ENCODE measurements at places on chromosomes 11 and 22.

GRCh38 chr11:43576320-43576802, 104.2 kb upstream of the HSD17B12 start:
- peak; percentile 24 for DNase-seq

DNA sequence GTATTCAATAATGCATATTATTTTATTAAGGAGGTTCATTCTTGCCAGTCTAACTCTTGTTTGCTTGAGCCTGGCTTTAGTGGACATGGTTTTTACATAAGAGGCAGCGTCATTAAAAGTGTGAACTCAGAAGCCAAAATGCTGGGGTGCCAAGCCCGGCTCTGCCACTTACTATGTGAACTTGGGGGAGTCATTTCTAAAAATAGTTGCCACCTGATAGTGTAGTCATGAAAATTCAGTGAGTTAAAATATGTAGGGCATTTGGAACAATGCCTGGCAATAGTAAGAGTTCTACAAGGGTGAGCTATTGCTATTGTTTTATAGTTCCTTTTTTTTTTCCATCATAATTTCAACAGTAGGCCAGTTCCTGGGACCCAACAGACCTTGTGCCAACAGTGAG, 49.9 kb downstream of the TENM4 start:
- DNase-seq = no peak

- DNase-seq = no peak
Observed at GRCh38 chr11:72712841-72713240, 38.6 kb upstream of the PDE2A start.

- no peak for DNase-seq
Observed at GRCh38 chr22:18114495-18114894, 3.9 kb downstream of the TUBA8 start.

DNA sequence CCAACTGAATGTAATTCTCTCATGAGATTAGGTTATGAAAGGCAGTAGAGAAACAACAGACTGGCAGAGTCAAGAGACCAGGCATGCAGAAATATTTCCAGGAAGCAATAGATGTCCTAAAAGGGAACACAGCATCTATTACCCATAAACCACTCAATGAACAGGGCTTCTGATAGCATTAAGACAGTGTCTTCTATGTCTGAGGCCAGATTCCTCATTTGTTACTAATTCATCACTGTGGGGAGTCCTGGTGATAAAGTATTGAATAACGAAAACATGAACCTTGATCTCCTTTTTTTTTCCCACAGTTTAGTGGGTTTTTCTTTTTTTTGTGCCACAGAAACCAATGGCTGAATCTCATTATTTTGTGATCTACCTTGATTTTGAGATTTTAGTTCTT, 339.0 kb downstream of the METTL15 start:
- DNase-seq = peak; percentile 35

DNA sequence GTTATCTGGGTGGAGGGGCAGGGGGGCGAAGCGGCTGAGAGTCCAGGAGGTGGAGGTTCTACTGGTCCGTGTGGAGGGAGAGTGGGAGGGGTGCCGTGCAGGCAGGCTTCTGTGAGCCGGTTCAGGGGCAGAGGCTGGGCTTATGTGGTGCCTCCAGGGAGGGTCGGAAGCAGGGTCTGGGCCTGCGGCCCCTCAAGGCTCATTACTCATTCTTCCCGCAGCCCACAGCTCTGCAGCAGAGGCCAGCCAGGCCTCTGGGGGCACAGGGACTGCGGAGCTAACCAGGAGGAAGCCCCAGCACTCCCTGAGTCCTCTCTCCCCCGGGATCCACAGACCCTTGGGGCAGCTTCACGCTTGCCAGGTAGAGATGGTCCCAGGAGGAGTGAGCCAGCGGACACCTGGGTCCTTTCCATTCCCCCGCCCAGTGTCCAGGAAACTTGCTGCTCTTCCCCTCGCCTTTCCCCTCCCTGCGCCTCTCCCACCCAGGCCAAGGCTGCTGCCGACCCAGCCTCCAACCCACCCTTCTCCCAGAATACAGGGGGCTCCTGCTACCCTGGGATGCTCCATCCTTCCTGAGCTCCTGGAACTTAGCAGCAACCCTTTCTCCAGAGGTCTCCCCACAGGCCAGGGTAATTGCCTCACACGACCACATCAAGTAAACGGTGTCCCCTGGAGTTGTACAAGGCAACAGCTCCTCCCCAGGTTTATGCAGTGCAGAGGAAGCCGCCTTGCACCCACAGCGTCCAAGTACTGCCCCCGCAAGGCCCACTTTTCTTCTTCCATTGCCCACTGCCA, 6.3 kb downstream of the NRXN2 start:
- no peak for DNase-seq

- peak; percentile 53 for DNase-seq
Observed at GRCh38 chr11:47489395-47489755, 40.4 kb upstream of the RAPSN start.

GRCh38 chr22:46528121-46528610, 9.3 kb downstream of the CELSR1 start:
- no peak for DNase-seq

DNA sequence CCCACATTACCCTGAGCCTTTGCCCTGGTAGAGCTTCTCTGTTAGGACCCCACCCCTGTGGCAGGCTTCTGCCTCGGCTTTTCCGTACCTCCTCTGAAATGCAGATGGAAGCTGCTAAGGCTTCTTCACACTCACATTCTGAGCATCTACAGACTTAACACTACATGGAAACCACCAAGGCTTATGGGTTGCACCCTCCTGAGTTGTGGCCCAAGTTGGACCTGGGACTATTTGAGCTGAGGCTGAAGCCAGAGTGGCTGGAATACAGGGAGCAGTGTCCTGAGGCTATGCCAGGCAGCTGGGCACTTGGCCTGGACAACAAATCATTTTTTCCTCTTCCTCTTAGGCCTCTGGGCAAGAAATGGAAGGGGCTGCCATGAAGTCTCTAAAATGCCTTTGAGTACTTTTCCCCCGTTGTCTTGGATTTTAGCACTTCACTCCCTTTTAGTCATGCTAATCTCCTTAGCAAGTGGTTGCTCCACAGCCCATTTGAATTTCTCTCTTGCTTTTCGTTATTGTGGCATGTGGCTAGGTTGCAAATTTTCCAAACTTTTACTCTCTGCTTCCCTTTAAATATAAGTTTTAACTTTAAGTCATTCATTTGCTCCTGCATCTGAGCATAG, 114.8 kb upstream of the FIBIN start:
- no peak for DNase-seq

- peak; percentile 58 for DNase-seq
Observed at GRCh38 chr11:67120881-67121710, 2.0 kb downstream of the KDM2A start.

GRCh38 chr11:8863838-8864237, 47.2 kb upstream of the AKIP1 start:
- peak; percentile 89 for DNase-seq

GRCh38 chr22:50739279-50739691, 1.3 kb downstream of the ACR start:
- DNase-seq = no peak

- DNase-seq = no peak
Observed at GRCh38 chr11:102292933-102293332, 24.4 kb upstream of the BIRC3 start.

All from fibroblast of mammary gland (primary cell).